Activated T-cell treated with anti-CD3 and anti-CD28 coated beads, Interleukin-2, amount 50 U/mL, for 48 hours (primary cell): ENCODE measurements at places on chromosomes 6 and 20.

GRCh38 chr6:139542351-139542750 is 167.9 kb upstream of the CITED2 start:
- no peak for DNase-seq

DNA sequence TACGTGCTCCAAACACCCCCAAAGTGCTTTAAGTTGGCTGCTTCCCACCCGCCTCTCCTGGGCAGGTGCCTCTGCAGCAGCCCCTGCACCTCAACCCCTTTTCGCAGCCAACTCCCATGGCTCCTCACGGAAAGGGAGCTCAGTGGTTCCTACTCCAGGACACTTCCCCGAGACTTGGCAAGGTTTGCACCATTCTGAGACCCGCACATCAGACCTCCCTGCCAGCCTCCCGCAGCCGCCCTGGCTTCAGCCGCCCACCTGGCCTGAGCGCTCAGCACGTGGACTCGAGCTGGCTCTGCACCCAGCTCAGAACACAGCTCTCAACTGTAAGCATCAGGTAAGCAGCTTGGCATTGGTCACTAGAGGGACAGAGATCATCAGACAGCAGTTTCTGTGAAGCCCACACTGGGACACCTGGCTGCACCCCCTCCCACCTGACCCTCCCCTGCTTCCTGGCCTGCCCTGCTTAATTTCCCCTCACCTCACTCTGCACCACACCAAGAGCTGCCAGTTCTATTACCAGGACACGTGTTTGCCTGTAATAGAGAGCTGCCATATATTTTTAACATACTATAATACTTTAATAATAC is 28.5 kb downstream of the GMDS start:
- no peak for DNase-seq

DNA sequence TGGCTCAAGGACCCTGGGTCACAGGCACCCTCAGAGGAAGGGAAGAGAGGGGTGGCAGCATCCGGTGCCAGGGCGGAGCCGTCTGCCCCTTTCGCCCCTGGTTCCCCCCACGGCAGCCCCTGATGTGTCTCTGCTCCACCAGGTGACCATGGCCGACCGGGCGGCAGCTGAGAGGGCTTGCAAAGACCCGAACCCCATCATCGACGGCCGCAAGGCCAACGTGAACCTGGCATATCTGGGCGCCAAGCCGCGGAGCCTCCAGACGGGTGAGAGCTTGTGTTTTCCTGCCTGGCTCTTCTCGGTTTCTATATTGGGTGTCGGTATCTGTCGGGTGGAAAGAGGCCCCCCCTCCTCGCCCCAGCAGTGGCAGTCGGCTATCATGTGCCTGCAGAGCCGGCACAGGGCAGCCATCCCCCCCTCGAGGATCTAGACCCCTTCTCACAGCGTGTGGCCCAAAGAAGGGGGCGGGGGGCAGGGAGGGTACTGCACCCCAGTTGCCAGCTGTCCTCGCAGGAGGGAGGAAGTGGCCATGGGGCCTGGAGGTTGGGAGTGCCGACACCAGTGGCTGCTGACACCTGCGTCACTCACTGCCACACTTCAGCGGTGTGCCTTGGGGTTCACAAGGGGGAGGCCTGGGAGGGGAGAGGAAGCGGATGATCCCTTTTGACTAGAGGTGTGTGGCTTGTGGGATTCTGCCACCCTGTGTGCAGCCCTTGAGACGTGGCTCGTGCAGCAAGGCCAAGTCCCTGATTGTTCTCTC is 1.5 kb downstream of the RBM38 start:
- peak; percentile 82 for DNase-seq

DNA sequence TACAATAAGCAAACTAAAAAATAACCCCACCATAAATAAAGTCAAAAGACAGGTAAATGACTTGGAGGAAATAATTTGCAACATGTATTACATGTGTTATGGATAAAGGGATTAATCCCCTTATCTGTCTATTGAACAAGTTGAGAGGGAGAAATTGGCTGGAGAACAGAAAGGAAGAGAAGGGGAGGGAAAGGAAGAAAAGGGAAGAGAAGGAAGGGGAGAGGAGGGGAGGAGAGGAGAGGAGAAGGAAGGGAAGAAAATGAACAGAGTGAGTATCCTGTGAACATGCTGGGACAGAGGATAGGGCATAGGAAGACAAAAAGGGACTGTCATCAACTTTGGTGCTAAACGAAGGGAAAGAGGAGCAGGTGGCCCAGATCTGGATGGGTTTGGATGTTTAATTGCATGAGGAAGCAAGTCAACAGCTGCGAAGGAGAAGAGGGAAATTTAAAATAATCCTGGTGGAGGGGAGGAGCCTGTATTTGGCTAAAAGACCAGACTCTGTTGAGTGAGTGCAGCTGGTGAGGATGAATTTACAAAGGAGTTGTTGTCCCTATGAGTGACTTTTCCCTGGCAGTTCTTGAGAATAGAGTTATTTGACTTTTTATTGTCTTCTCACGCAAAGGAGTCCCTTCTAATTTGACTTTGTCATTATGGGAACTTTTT is 14.2 kb upstream of the SHLD1 start:
- DNase-seq = no peak

- no peak for DNase-seq
These were observed 93.5 kb upstream of the CCDC28A start for GRCh38 chr6:138680085-138680484.
